Caco-2 (cell line): ENCODE measurements at places on chromosomes 3 and 15. TPM values are rescaled to one million over a fixed set of nuclear protein-coding genes. Genes with fewer than 3 reads are reported as not detected.

Gene TMEM207
- total RNA-seq, result 0.65 TPM in 1 of 2 replicates, not detected in the other

Gene STRIT1
- not detected in 2 replicates for total RNA-seq

Gene TUSC2
- 34.9 and 38.3 TPM in 2 replicates for total RNA-seq

Gene WDR72
- total RNA-seq, result 10.1 and 11.2 TPM in 2 replicates

Gene KCNMB2
- not detected in 2 replicates for total RNA-seq

Gene RLBP1
- total RNA-seq, result not detected in 2 replicates

Gene BCL2A1
- not detected in 2 replicates for total RNA-seq
